ENCODE measurements at places on chromosomes 1 and 21.

DNA sequence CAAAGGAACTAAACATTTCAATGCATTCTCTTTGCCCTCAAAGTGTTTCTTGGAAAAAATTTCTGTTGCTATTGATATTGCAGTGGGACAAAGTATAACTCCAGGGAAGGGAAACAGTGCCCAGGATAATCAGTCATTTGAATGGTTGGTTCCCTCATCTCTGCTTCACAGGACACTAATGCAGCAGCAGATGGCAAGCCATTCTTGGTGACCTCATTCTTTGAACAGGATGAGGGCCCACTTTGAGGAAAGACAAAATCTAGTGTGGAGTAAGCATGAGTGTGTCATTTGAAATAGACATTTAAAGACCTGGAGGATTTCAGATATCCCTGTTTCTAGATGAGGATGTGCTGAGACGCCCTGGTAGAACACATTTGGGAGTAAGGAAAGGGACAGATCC lies 32.3 kb downstream of the CHRM3 start:
- no peak for DNase-seq

GRCh38 chr1:243438815-243439214 lies 183.0 kb downstream of the SDCCAG8 start:
- DNase-seq, result no peak

GRCh38 chr1:77401384-77401783 lies 119.6 kb downstream of the AK5 start:
- DNase-seq, result no peak

DNA sequence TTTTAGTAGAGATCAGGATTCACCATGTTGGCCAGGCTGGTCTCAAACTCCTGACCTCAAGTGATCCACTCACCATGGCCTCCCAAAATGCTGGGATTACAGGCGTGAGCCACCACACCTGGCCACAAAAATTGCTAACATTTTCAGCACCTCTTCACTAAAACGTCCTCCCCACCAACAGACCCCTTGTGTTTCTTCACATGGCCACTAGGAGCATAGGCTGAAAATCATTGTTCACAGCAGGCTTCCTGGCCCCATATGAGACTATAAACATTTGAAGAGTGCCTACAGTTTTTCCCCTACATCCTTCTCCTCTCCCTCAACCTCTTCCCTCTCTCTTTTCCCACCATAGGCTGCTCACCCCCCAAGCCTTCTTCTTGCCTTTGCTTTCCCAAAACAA lies 28.0 kb upstream of the SFPQ start:
- peak; percentile 26 for DNase-seq

DNA sequence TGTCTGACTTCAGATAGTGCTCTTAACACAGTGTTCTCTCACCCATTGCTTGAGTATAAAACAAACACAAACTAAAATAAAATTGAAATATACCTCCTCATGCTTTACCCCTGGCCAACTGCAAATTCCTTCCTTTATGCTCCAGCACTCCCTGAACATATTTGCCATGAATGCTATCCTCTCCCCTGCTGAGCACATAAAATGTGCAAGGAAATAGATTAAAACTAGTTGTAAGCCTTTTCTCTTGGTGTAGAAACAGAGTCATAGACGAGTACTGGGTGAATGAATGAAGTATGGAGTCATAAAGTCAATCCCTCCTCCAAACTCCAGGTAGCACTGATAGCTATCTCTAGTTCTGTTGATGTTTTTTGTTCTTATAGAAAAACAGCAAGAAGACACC lies 2.6 kb downstream of the GPR161 start:
- DNase-seq, result no peak

GRCh38 chr1:216670118-216670883 lies 52.9 kb downstream of the ESRRG start:
- peak; percentile 16 for DNase-seq

DNA sequence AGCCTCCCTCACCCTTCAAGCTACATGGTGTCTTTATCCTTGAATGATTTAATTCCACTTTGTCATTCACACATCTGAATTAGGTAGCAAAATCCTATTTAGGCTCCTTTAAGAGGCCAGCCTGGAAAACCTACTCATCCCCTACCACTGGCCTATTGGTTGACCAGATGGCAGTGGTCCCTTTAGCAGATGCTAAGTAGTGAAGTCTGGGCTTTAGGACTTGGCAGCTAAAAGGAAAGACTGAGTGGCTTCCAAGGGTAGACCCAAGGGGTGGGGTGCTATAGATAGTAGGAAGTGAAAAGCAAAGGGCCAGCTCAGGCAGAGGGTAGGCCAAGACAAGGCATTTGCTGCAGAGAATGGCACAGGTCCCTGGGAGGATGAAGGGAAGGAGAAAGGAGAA lies 46.6 kb downstream of the KCNJ6 start:
- no peak for DNase-seq

DNA sequence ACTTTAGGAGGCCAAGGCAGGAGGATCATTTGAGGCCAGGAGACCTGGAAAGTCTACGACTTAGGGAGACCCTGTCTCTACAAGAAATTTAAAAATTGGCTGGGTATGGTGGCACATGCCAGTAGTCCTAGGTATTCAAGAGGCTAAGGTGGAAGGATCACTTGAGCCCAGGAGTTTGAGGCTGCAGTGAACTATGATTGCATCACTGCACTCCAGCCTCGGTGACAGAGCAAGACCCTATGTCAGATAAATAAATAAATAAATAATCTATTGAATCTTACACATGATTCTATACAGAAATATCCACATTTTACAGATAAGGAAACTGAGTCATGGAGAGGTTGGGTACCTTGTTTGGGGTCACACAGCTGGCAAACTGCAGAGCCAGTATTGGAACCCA lies 89.1 kb downstream of the MAN1C1 start:
- DNase-seq, result no peak

DNA sequence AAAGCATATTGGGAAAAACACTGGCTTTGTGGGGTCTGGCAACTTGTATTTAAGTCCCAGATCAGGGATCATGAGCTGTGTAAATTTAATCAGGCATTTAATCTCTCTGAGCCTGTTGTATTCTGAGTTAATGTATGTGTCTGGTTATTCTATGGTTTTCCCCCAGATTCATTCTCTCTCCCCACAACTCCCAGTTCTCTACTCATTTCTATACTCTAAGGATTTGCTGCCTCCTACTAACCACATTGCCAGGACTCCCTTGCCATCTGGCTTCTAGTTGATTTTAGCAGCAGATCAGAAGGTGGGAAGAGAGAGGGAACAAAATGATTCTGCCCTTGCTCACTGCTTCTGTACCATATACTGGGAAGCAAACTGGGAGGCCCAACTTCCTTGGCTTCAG lies 31.4 kb upstream of the S1PR1 start:
- DNase-seq, result no peak

GRCh38 chr1:61140778-61141177 lies 58.4 kb downstream of the NFIA start:
- no peak for DNase-seq

- no peak for DNase-seq
Observed at GRCh38 chr1:81069856-81070255, 730.9 kb upstream of the ADGRL2 start.

- DNase-seq, result peak; percentile 92
Observed at GRCh38 chr1:6273380-6273891, 12.5 kb upstream of the GPR153 start.

- DNase-seq, result peak; percentile 68
Observed at GRCh38 chr21:36260030-36260787, 59.8 kb upstream of the MORC3 start.

- no peak for DNase-seq
Observed at GRCh38 chr1:200793677-200794076, 55.0 kb downstream of the CAMSAP2 start.

- DNase-seq, result no peak
Observed at GRCh38 chr1:44646261-44647110, 27.8 kb downstream of the TMEM53 start.

DNA sequence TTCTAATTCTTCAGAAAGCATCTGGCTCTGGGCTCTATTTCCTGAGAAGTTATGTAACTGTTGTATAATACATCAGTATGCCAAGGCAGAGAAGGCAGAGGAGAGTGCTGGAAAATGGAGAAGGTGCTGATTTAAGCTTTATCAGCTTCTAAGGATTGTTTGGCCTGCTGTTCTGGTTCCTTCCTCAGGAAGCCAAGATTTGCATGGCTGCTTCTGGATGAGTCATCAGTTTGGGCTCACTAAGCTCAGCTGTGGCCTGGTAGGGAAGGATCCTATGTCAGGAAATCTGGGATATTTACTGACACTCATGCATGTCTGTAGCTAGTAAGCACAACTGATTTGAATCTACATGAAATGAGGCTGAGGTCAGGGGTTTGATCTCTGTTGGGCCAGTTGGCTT lies 73.2 kb upstream of the ADGRL4 start:
- DNase-seq, result no peak

GRCh38 chr1:157992833-157993146 lies 655 bp upstream of the KIRREL1 start:
- DNase-seq, result no peak

DNA sequence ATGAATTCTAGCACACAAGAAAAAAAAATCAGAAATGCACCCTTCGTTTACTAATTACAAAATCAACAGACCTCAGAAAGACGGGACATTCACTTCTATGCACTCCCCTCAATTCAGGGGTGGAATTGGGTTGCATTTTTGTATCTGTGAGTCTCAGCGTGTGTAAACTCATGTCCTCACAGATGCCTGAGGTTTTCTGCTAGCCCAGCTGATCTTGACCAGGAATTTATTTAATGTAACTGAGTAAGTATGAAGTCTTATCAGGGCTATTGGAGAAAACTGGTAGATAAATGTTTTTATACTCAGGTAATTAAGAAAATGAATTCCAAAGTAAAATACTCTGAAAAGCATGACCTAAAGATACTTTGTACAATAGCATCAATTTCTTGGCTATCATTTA lies 167.7 kb downstream of the RUNX1 start:
- no peak for DNase-seq

DNA sequence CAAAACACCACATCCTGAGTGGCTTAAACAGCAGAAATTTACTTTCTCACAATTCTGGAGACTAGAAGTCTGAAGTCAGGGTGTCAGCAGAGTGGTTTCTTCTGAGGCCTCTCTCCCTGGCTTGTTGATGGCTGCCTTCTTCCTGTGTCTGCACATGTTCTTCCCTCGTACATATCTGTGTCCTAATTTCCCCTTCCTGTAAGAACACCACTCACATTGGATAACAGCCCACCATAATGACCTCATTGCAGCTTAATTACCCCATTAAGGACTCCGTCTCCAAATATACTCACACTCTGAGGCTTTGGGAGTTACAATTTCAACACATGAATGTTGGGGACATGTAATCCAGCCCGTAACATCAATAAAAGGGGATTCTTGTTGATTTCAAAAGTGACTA lies 23.4 kb downstream of the C8A start:
- no peak for DNase-seq

DNA sequence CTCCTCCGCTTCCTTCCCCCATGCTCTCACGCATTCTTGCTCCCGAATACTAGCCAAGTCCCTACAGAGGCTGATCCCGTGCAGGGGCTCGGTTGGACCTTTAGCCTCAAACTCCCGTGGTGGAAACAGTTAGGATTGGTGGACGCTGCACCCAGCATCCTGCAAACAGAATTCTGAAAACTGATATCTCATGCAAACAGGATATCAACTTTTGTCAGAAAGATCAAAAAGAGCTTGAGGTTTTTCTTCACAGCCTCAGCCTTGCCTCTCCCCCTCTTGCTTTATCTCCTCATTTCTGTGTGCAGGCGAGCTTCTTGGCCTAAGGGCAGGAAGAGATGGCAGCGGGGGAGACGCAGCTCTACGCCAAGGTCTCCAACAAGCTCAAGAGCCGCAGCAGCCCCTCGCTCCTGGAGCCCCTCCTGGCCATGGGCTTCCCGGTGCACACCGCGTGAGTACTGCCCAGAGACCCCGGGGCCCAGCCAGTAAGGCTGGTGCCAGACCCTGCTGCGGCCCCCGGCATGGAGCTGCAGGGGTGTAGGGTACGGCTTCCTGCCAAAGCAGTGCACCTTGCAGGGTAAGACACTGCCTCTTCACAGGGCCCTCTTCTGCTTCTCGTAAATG lies at the start of gene UBASH3A:
TSS of gene UBASH3A (plus strand) at position 292 of the 621 bp plus-strand sequence. CDS start at position 336, 44 bp downstream.
- DNase-seq, result no peak

- DNase-seq, result peak; percentile 75
Observed at GRCh38 chr1:206498685-206499084, 8.6 kb upstream of the RASSF5 start.

GRCh38 chr21:41926807-41927171 lies 27.0 kb downstream of the C2CD2 start:
- DNase-seq, result no peak

DNA sequence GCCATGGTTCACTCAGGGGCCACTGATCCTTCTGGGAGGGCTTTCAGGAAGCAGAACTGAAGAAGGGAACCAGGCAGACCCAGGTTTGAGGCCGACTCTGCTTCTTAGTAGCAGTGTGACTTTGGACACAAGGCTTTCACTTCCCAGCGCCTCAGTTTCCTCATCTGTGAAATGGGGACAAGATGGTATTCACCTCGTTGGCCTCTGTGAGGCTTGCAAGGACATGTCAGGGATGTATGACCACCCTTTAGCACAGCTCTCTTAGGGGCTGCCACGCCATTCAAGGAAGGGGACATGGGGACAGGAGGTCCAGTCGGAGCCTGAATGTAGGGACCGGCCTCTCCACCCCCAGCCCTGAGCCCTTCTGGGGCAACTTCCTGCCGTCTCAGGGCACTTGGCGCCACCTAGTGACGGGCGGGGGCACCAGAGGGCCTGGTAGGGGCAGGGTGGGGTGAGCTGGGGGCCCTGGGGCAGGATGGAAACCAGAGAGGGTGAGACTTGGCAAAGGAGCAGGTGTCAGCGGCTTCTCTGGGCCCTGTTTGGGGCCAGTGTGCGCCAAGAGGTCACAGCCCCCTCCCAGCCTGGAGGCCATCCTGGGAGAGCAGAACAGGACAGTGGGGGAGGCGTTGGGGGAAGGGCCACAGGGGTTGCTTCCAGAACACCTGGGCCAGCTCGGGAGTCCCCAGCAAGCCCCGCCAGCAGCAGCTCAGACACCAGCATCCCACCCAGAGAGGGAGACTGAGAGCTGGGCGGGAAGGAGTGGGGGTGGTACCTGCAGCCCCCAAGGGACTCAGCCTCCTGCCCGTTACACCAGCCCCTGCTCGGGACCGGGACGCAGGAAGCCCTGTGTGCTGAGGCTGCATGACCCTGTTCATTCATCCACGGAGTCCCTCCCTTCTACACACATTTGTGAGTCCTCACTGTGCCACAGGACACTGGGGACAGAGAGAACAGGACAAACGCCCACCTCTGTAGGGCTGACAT lies 102.5 kb upstream of the TARDBP start:
- peak; percentile 53 for DNase-seq

- DNase-seq, result no peak
Observed at GRCh38 chr1:2279817-2280216, 51.7 kb downstream of the SKI start.

DNA sequence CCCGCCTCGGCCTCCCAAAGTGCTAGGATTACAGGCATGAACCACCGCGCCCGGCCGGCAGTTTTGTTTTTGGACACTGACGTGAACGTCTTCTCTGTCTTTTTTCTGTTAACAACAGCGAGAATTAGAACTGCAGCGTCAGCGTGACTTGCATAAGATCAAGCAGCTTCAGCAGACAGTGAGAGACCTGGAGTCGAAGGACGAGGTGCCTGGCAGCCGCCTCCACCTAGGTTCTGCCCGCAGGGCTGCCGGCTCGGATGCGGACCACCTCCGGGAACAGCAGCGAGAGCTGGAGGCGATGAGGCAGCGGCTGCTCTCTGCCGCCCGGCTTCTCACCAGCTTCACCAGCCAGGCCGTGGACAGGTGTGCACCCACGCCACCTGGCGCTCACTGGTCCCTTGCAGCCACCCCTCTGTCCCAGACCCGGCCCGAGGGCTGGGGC lies 22.9 kb upstream of the DIP2A start:
- no peak for DNase-seq

GRCh38 chr1:236451796-236452373 lies 57.8 kb downstream of the EDARADD start:
- peak; percentile 28 for DNase-seq

- DNase-seq, result peak; percentile 10
Observed at GRCh38 chr1:29550119-29550841, 314.0 kb downstream of the PTPRU start.
